ENCODE measurements at places on chromosomes 4 and X.

GRCh38 chr4:125254106-125254505 lies 60.6 kb upstream of the FAT4 start:
- no peak for DNase-seq

GRCh38 chr4:53706422-53707032 lies 115.2 kb upstream of the LNX1 start:
- no peak for DNase-seq

DNA sequence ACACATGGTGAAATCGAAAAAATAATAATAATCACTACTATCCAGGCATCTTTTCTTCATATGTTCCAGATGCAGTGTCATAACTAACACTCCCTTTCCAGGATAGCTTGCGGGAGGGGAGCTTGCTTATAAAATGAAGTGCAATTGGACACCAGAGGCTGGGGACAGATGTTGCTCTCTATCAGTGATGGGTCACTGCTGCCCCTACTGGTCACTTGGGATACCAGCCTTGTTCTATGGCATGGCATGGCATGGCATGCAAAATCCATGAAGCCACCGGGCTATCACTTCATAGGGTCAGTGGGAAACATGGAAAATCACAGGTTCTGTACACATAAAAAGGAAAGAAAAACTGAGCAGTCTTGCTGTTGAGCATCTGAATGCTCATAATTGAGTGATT lies 168.1 kb downstream of the GLRA2 start:
- peak; percentile 3 for DNase-seq

GRCh38 chr4:172881645-172882044 lies 287.0 kb upstream of the GALNT7 start:
- DNase-seq = no peak

GRCh38 chrX:150162141-150162540 lies 201.0 kb upstream of the MAMLD1 start:
- no peak for DNase-seq

- DNase-seq = no peak
Observed at GRCh38 chr4:104989371-104989770, 157.3 kb upstream of the TET2 start.

- no peak for DNase-seq
Observed at GRCh38 chr4:189090174-189090814, 850.4 kb upstream of the FRG1 start.

DNA sequence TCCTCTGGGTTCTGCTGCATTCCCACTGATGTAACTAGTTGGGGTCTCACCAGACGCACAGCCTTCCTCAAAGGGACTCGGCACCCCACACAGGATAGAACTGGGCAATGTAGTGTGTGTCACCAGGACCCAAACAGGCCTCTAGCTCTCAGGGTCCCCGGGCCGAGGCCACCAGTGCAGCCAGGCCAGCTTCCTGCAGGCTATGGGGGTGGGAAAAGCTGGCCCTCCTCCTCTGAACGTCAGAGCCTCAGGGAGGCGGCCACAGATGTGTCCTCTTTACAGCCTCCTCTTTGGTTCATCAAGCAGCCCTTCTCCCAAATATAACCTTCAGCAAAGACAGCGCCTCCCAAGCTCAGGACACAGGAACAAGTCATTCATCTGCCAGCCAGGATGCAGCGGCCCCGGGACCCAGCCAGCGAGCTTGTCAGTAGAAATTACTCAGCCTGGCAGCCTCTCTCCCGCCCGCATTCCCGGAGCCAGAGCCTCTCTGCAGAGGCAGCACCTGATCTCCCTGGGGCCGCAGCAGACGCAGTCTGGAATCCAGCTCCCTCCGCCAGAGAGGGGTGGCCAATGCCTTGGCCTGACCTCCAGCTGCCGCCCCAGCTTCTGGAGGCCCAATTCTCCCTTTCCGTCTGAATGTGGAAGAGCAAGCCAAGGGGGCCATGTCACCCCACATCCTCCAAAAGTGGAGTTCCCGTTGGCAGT lies 288.5 kb downstream of the FBXW7 start:
- DNase-seq = no peak

- DNase-seq = no peak
Observed at GRCh38 chr4:98969878-98970785, 25.4 kb upstream of the METAP1 start.

- no peak for DNase-seq
Observed at GRCh38 chr4:25345744-25346143, 31.3 kb upstream of the ANAPC4 start.

GRCh38 chr4:156146571-156146970 lies 192.9 kb upstream of the CTSO start:
- DNase-seq = no peak

- DNase-seq = no peak
Observed at GRCh38 chr4:78510681-78511080, 40.9 kb upstream of the ANXA3 start.

DNA sequence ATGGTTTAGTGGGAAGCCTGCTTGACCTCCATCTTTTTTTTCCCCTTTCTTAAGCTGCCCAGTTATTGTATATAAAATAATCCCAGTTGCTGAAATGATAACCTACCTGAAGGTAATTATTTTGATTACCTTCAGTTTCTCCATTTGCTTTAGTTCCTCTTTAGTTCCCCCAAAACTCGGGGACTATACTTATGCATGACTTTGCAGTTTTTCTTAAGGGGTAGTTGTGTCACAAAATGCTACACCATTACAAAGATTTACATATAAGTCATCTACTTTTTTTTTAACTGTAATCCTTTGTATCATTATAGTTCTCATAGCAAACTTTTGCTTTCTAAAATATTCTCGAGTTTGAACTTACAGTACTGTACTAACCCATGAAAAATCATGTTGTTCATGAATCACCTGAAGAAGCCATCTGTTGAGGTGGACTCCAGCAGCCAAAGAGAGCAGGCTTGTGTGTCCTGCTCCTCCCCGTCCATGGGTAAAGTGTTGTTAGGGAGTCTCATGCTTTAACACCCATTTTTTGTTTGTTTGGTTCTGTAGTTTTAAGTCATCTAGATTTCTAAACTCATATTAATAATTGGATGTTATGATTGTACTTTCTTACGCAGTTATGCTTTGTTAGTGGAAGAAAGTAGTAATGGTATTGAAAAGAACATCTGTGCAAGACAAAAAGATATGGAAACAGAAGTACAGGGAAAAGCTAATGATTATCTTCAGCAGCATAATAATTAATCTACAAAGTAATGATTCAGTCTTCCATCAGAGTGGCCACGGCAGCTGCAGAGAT lies 34.6 kb downstream of the HADH start:
- DNase-seq = no peak

GRCh38 chr4:4659871-4660651 lies 118.2 kb upstream of the STX18 start:
- no peak for DNase-seq

GRCh38 chr4:72709475-72709874 lies 140.5 kb upstream of the ADAMTS3 start:
- DNase-seq = no peak

DNA sequence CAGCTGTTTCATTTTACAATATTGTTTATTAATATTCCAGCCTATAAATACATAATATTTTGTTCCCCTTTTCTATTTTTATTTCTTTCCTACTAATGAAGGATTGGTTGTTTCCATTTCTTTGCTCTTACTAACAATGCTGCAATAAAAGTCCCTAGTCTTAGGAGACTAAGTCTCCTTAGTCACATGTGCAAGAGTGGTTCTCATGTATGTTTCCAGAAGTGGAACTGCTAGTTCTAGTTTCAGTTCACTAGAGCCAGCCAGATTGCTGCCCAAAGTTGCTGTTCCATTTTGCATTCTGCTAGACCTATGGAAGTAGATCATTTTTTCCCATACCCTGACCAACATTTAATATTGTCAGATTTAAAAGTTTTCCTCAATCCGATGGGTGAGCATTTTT lies 44.3 kb downstream of the CNGA1 start:
- no peak for DNase-seq

DNA sequence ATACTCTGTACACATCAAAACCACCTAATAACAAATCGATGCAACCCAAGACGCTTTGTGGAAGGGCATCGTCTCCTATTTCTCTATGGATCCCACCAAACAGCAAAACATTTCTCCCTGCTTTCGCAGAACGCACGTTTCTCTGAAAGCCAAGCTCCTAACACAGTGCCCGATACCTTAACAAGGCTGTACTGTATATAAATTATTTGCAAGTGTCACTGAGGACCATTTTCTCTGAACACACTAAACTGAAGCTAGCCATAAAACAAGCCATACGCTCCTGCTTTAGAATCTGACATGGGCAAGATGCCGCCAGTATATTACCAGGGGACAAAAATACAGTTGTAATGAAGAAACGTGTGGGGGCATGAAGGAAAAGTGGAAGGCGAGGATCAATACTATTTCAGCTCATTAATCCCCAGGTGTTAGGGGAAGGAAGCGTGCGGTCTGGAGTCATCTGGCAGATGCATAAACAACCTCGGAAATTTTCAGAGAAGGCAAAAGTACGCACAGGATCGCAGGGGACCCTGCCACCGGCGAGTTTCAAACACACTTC lies 703 bp downstream of the KCNIP4 start:
- no peak for DNase-seq

- DNase-seq = no peak
Observed at GRCh38 chr4:176261481-176261880, 7.5 kb downstream of the ASB5 start.

DNA sequence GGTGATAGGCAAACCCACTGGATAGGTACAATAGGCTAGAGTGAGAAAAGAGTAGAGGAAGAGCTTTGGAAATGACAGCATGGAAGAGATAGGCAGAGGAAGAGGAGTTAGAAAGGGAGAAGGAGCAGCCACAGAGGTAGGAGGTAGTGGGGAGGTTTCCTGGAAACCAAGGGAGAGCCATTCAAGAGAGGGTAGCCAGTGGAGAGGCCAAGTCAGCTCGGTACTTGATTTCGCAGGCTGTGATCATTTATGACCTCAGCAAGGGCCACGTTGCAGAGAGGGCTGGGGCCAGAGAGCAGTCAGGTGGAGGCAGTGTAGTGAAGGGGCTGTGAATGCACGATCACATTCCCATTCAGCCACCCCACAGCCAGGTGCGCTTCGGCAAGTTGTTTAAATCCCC lies 76.0 kb downstream of the TMEM131L start:
- no peak for DNase-seq

DNA sequence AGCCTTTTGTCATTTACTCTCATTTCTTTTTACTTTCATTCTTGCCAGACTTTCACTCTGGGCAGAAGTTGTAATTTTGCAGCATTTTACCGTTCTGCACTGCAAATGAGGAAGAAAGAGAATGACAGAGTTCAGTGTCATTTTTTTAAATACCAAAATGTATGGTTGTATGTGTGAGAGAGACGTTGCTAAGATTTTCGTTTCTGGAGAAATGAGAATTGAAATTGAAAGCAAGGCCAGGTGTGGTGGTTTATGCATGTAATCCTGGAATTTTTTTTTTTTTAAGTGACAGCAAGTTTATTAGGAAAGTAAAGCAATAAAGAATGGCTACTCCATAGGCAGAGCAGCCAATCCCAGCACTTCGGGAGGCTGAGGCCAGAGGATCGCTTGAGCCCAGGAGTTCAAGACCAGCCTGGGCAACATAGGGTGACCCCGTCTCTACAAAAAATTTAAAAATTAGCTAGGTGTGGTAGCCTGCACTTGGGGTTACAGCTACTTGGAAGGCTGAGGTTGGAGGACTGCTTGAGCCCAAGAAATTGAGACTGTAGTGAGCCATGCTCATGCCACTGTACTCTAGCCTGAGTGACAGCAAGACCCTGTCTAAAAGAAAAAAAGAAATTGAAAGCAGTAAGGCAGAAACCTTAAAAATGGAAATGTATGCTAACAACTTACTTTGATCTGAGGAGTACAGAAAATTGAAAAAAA lies 12.9 kb downstream of the DCK start:
- no peak for DNase-seq

DNA sequence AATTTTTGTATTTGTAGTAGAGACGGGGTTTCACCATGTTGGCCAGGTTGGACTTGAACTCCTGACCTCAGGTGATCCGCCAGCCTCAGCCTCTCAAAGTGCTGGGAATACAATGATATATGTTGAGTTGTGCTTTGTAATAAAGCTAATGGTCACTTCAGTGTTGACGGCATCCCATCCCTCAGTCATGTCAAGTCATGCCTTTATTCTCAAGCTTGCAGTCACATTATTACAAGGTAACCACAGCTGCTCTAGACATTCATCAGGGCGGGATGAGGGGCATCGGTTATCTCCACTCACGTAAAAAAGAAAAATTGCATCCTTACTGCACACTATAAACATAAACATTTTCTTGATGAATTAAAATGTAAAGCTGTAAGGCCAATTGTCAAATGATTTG lies 12.8 kb upstream of the FAT1 start:
- DNase-seq = no peak

GRCh38 chr4:186936496-186937375 lies 213.1 kb upstream of the FAT1 start:
- no peak for DNase-seq

DNA sequence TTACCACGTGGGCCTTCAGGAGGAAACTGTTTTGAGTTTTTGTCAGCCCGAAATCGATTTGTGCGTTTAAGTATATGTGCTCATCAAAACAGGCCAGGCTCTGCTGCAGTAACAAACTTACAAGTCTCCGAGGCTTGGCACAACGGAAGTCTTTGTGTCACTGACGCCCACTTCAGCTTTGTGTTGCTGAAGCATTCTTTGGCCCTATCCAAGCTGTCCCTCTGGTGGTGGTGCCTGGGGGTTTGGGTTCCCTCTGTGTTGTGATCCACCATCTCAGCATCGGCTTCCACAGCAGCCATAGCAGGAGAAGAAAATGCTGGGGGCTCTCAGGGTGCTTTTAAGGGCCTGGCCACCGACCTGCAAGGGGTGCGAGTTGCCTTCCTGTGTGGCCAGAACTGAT lies 176.4 kb downstream of the PTTG2 start:
- DNase-seq = no peak

- DNase-seq = no peak
Observed at GRCh38 chrX:69362354-69362753, 141.8 kb upstream of the NALF2 start.

GRCh38 chr4:95377366-95377900 lies 171.3 kb downstream of the UNC5C start:
- no peak for DNase-seq

DNA sequence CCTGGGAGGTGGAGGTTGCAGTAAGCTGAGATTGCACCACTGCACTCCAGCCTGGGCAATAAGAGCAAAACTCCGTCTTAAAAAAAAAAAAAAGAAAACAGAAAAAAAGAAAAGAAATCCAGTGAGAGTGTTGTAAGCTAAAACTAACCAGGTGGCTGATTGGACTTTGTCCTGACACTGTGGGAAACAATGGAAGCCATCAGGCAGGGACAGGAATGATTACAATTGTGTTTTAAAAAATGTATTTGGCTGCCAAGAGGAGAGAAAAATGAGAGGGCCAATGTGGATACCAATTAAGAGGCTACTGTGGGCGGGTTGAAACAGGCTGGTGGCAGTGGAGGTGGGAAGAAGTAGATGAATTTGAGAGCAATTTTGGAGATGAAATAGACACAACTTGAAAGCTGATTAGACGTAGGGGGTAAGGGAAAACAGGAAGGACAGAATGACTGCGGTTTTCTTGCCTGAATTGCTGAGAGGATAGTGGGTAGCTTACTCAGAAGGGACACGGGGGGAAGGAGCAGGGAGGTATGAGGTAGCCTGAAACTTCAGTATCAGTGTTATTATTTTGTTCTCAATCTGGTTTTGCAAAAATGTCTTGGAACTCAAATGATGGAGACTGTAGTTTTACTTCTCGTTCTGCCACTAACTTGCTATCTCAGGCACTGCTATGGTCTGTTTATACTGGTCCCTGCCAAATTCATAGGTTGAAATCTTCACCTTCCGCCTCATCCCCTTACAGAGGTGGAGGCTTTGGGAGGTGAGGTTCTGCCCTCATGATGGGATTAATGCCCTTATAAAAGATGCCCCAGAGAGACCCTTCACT lies 45.6 kb upstream of the CHRNA9 start:
- DNase-seq = no peak
